ENCODE measurements at places on chromosomes 7 and 10. TPM values are rescaled to one million over a fixed set of nuclear protein-coding genes. Genes with fewer than 3 reads are reported as not detected.

Gene AFAP1L2
- total RNA-seq: 29.5 TPM

DNA sequence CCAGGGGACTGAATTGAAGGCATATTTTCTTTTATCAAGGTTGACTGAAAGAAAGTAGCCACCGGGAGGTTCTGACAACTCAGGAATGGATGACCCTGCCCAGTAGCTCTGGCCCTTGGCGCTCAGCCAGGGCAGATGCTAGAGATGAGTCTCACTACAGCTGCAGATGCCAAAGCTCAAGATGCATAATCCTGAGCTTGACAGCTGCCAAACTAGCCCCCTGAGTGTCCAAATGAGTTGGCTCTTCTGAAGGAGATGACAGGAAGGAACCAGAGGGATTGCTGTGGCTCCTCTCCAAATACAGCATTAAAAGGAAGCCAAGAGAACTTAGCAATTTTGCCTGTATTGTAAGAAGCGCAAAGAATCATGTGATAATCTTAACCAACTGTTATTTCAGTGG lies 78.4 kb downstream of the NXPH1 start:
- DNase-seq: no peak

DNA sequence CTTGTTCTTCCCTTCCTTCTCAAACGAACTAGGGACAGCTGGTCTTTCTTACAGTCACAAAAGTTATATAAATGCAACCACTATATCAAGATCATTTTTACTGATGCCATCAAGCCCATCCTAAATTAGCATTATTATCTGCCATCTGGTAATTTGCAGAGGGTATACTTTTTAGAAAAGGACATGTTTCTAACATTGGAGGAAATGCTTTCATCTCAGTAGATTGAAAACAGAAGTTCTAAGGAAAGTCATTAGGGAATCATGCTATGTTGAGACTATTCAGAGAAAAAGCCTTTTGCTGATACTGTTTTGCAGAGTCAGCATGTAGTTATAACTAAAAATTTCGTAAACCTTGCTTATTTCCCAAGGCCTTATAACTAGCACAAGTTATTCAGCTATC lies 146.7 kb downstream of the WNT2 start:
- no peak for DNase-seq

- DNase-seq: no peak
Observed at GRCh38 chr7:88318196-88318595, 11.5 kb upstream of the STEAP4 start.

- no peak for DNase-seq
Observed at GRCh38 chr10:68516766-68517165, 10.6 kb downstream of the SLC25A16 start.

DNA sequence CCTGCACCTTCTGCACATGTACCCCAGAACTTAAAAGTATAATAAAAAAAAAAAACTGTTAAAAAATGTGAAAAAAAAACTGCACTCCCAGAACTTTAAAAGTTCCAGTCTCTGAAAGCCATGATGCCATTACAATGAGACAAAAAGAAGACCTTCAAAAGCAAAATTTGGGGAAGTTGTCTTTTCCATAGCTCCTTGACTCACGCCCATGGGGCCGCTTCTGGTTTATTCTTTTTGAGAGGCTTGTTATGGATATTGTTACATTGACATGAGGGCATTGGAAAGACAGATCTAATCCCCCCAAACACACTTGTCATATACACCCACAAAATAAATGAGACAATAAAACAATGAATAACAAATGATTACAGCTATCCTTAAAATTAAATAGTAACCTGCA lies 798 bp downstream of the BLNK start:
- DNase-seq: no peak

DNA sequence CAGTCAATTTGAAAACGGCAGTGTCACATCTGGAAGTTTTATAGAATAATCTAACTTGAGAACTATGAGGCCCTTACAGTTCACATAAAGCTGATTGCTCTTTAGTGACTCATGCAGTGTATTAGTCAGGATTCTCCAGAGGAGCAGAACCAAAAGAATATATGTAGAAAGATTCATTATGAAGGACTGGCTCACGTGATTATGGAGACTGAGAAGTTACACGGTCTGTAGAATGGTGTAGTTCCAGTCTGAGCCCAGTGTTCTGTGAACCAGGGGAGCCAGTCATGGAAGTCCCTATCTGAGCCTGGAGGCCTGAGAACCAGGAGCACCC lies 21.5 kb downstream of the RBM33 start:
- DNase-seq: no peak

GRCh38 chr7:96212474-96212873 lies 109.4 kb downstream of the SLC25A13 start:
- no peak for DNase-seq

DNA sequence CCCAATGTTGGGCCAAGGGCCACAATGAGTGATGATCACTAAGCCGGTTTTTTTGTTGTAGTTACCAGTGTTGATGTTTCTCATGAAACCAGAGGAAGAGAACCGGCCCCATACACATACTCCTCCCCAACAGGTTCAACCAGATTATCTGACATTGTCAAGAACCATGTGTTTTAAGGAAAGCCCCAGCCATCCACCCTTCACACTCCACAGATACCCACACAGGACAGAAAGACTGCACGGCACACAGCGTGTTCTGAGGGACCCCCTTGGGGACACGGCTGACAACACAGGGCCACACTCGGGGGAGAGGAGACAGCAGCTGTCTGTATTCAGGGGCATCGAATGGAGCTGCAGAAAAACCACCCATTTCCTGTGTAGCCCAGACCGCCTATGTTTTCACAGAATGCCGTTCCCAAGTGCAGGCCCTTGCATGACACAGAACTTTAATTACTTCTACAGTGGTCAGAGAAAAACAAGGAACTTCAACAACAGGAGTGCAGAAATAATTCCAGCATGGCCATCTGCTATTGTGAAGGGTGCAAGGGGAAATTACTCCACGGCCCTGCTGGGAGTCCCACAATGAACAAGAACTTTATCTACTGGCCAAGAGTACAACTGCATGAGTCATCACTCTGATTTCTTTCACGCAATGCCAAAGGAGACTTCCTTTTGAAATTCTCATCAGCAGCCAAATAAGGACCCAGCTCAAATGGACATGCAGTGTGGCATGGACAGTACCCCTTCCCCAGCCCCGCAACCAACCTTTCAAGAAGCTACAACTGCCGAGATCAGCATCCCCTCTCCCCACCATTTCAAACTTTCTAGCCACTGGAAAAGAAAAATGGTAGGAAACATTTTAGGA lies 2.3 kb downstream of the KLF6 start:
- peak; percentile 97 for DNase-seq

DNA sequence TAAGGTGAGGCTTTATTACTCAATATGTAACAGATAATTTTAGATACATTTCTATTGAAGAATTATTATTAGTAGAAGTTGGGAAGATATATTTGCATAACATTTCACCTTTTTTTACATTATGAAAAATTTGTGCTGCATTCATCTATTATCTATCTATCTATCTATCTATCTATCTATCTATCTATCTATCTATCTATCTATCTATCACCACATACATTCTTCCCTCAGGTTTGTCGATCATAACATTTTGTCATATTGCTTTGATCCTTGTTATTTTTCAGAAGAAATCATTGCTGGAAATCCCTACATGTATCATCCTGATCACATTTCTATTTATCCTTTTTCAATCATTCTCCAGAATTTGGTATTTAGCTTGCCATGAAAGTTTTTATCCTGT lies 49.3 kb upstream of the CALCR start:
- no peak for DNase-seq

Gene MICALL2
- 15.7 TPM for total RNA-seq

DNA sequence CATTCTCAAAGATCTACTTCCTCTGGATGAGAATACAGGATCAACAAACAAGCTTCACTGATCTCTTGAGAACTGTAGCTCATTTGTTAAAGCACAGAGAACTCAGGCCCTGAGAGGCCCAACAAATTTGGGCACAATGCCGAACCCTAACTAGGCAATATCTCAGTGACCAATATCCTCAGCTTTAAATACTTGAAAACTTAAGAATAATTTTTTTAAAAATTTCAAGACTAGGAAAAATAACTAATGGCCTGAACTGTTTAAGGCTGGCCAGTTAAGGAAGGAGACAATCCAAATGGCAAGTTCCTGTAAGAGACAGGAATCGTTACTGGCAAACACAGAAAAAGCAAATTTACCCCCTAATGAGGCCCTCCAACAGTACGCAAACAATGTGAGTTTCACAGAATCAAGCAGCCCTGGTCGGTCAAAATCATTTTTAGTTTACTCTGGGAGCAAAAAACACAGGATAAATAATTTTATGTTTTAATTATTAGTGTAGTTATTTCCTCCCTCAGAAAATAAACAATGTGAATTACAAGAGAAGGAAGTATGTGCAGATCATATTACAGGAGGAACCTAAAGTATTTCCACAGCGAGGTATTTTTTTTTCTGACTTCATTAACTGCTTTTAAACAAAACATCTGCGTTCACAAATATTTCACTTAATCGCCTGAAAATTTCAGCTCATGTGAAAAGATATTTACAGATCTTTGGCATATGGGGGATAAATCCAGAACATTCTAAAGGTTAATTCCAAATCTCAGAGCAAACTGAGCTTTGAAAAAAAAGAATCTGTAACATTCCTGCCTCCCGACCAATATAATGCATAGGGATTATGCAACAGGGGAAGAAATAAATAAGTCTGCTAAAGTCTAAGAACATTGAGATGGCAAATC lies 39.5 kb downstream of the NT5C2 start:
- DNase-seq: no peak

GRCh38 chr7:133081119-133081598 lies 731 bp downstream of the CHCHD3 start:
- no peak for DNase-seq

Gene DMBT1
- total RNA-seq: not detected

- DNase-seq: no peak
Observed at GRCh38 chr7:33062023-33062781, at the start of gene NT5C3A. NT5C3A (minus strand) TSS chr7:33062776; CDS start chr7:33062705, 71 bp downstream.

DNA sequence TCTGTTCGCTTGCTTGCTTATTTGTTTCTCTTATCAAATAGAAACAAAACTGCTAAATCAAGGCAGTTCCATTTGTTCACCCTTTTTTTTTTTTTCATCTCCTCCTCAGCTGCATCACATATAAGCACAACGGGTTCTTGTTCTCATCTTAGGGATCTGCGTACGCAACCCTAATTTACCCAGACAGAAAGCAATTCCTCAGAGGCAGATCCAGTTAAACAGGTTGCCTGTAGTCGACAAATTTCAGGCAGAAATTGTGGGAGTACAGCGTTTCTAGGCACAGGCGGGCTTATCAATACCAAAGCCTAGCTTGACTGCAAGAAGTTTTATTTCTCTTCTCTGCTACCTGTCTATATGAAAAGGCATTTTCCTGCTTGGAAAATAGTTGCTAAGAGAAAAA lies 565.4 kb downstream of the NXPH1 start:
- DNase-seq: no peak

DNA sequence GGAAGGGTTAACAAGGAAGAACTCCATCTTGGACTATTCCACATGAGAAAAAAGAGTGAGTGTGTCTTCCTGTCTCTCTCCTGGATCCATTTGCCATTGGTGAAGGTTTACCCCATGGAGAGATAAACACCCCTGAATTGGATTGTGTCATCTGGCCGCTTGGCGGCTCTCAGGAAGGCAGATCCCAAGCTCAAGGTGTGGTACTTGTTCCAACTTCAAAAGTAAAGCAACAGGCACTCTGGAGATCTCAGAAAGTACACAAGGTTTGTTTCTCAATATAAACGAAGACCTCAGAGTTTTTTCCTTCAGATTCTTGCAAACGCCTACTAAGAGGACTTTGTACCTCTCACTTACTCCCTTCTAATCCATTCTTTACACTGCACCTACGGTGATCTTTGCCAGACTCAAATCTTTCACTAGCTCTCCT lies 116.7 kb downstream of the REEP3 start:
- DNase-seq: no peak

Gene HMX2
- total RNA-seq: not detected

Gene CALCR
- not detected for total RNA-seq

- no peak for DNase-seq
Observed at GRCh38 chr10:32417911-32418547, 27.9 kb upstream of the CCDC7 start.

GRCh38 chr7:45088821-45089340 lies at the start of gene NACAD:
NACAD (minus strand) TSS chr7:45088969; CDS start chr7:45088894, 75 bp downstream.
- DNase-seq: no peak

- no peak for DNase-seq
Observed at GRCh38 chr7:141697211-141697871, 4.6 kb downstream of the DENND11 start.

Gene GIMAP6
- total RNA-seq: 21.4 TPM

Gene UTF1
- total RNA-seq: not detected

GRCh38 chr7:22389892-22390291 lies 32.9 kb upstream of the RAPGEF5 start:
- no peak for DNase-seq

DNA sequence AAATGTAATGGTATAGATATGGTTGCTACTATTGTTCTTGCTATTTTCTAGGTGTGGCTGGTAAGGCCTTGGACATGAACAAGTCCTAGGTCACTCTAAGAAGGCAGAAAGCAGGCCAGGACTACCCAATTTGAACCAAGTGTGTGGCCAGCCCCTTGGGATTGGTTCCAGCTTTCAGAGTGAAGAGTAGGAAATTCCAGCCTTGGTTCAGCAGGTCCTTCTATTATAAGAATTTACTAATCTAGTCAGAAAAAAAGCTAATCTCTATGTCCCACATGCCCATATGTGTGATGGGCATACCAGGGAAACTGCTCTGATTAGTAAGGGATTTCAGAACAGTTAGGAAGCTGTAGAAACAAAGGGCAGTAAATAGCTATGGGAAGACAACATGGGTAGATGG lies 7.8 kb upstream of the TARP start:
- DNase-seq: no peak

- DNase-seq: no peak
Observed at GRCh38 chr10:63884426-63884825, 363.2 kb downstream of the REEP3 start.

DNA sequence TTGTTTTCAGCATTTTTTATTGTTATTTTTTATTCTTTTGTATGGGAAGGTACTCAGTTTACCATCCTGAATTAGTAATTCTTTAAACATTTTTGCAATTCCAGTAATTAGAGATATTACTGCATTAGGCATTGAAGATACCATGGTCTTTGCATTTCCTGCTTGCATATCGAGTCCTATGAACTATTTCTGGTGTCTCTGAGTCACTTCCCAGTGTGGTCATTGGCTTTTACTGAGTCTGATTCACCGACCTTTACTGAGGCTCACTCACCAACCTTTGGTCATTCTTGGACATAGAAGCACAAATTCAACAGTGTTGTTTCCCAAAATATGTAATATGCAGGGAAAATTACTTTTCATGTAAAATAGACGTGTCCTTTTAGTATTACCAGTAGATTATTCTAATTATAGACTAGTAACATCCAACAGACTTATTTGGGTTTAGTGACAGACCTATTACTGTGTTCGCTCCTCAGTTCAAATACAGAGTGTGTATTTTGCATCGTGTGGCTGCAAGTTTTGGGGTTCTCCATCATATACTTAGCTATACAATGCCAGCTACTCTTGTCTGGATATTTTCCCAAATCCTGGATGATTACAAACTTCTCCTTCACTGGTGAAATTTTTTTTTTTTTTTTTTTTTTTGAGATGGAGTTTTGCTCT lies 180.7 kb upstream of the PRSS1 start:
- DNase-seq: no peak

Gene TMEM106B
- total RNA-seq: 36.1 TPM

Data from vagina (tissue), 2 donors.